Endothelial cell of umbilical vein (primary cell): ENCODE measurements at places on chromosomes 7 and 10. TPM values are rescaled to one million over a fixed set of nuclear protein-coding genes. Genes with fewer than 3 reads are reported as not detected.

DNA sequence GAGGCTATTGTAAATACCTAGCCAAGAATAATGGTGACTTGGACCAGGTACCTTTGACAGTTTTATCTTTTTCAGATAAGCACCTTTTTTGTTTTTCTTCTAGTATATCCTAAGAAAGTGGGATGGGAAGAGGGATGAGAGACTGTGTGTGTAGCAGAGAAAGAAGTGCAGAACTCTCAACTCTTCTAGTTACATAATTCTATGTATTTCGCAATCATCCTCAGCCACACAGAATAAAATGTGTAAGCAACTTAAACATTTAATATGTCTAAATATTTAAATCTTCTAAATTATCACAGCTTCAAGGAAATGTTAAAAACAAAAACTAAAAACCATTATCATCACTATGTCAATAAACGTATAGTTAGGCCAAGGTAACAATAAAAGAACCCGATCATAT lies 42.6 kb upstream of the GSAP start:
- peaks cover 23% of the 10 kb centered on the region for H3K4me1 ChIP-seq
- no peak for DNase-seq
- H3K4me3 ChIP-seq = no peak overlapping the region
- no peak overlapping the region for H3K27ac ChIP-seq
- H3K27me3 ChIP-seq = no peaks in the 10 kb centered on the region

GRCh38 chr7:14073543-14073942 lies 84.1 kb upstream of the ETV1 start:
- H3K27ac ChIP-seq = no peak overlapping the region
- no peak overlapping the region for H3K4me3 ChIP-seq
- H3K36me3 ChIP-seq = no peaks in the 10 kb centered on the region

GRCh38 chr10:71511206-71511605 lies 114.5 kb downstream of the CDH23 start:
- no peak overlapping the region for H3K4me3 ChIP-seq
- H3K36me3 ChIP-seq = no peaks in the 10 kb centered on the region
- no peak overlapping the region for H3K27ac ChIP-seq
- peaks cover 2% of the 10 kb centered on the region for H3K27me3 ChIP-seq

AUTS2 gene
- total RNA-seq = 8.0 and 11.3 TPM in 2 replicates
